ENCODE measurements at places on chromosomes 11 and 22.
A peak's percentile ranks its signal among the peaks of the same experiment; 100 is the strongest.

DNA sequence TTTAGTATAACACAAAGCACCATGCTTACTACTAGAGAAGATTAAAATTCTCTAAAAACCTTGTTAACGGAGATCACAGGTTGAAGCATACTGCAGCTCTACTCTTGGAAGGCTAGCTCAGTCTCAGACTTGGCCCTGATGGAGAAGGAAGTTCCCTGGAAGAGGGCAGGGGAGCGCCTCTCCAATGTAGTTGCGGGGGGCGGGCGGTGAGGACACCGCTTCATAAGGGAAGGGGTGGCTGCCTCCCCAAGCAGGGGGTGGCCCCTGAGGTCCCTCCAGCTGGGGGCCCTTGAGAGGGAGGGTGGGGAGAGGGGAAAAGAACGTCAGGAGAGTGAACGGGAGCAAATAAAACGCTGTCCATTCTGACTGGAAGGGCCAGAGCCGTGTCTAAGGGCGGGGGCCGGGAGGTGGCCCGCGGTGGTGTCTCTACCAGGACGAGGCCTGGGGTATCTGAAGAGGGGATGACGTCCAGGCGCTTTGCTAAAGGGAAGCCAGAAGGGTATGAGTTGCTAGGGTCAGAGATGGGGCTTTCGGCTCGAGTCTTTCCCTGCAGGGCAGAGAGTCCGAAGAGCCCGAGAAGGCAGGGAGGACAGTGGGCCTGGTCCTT lies 553 bp upstream of the USP47 start:
- DNase-seq = peak; percentile 46

DNA sequence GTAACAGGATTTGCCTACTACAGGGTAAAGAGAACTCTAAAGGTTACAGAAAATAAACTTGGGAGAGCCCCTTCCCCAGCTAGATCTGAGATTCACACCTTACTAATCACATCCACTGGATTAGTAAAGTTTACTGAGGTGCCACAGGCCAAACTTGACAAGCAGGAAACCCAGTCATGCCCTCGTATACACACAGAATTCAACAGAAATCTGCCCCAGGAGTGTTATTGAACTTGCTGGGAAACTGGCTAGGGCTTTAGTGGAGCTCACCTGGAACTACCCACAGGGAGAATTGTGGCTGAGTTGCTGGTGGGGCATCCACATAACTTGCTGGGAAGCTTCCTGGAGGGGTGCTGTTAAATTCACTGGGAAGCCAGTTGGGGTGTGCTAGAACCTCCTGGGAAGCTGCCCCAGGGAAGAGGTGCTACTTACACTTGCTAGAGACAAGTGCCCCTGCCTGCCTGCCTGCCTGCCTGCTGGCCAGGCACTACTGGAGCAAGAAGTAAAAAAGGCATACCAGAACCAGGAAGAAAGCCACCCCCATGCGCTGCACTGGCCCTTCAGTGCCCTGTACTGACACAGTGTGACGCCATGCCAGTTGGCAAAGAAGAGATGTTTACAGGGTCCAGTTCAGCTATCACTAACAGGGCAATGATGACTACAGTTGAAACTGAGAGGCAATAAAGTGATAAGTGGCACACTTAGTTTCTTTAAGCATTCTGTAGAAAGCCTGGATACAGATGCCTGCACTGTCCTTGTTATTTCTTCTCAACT lies 106.5 kb downstream of the ALX4 start:
- DNase-seq = no peak

- no peak for DNase-seq
Measured at GRCh38 chr11:59728913-59729312, 15.3 kb upstream of the OR10V1 start.

DNA sequence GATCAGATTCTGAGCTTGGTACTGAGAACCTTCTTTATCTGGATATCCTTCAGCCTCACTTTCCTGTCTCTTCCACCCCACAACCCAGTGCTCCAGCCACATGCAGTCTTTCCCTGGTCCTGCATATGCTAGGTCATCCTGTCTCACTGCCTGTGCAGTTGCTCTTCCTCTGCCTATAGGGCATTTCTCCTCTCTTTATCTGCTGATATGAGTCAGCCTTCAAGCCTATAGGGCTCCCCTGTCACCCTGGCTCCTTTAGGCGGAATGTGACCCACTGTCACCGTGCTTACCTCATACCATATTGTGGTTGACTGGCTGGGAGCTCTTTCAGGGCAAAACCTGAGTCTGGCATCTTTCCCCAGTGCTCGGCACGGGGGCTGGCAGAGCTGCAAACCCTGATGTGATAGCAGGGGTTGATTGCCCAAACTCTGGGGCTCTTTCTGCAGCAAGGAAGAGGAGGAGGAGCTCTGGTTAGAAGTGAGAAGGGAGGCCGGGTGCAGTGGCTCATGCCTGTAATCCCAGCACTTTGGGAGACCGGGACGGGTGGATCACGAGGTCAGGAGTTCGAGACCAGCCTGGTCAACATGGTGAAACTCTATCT lies 26.3 kb downstream of the MEI1 start:
- DNase-seq = no peak

- no peak for DNase-seq
Measured at GRCh38 chr11:74949753-74950137, 679 bp downstream of the SPCS2 start.

Measured in head of caudate nucleus (tissue), 42 donors.